CD4-positive, CD25-positive, alpha-beta regulatory T cell (primary cell): ENCODE measurements at places on chromosomes 6 and 20. TPM values are rescaled to one million over a fixed set of nuclear protein-coding genes. Genes with fewer than 3 reads are reported as not detected.

The CCNC gene
- 32.3 TPM for total RNA-seq

DNA sequence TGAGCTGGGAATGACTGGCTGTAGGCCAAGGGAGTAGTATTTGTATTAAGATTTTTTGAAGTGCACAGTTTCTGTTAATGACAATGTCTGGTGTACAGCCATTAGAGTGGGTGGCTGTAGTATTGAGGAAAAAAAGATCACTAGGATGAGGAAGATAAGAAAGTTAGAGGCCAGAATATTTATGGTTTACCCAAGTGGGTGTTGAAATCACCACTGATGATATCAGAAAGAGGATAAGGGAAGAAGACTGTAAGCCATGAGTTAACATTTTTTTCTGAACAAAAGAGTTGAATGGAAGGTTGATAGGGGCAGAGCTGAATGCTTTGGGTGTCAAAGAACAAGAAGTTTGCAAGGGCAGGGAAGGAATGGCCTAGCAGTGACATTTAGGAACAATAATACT, 104.7 kb downstream of the PRDM13 start:
- no peak overlapping the region for H3K27ac ChIP-seq
- H3K4me1 ChIP-seq = no peaks in the 10 kb centered on the region
- H3K27me3 ChIP-seq = no peaks in the 10 kb centered on the region
- no peak overlapping the region for H3K4me3 ChIP-seq
- no peak for DNase-seq

DNA sequence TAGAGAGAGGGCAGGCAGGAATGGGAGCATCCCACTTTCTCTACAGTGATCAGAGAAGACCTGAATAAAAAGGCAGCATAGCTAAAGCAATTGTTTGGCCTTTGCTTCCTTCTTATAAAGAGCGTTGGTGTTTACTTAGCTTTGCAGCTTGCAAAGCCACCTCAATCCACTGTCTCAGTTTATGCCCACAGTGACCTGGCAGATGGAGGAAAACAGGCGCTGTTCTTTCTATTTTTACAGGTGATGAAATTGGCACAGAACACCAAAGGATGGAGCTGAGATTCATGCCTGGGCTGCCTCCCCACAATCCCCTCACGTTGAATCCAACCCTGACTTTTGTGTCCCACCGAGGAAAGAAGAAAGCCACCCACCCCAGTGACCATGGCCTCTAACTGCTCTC, 130.5 kb downstream of the TTLL2 start:
- no peak overlapping the region for H3K27ac ChIP-seq
- no peaks in the 10 kb centered on the region for H3K4me1 ChIP-seq
- H3K36me3 ChIP-seq = no peaks in the 10 kb centered on the region
- H3K27me3 ChIP-seq = peaks cover 3% of the 10 kb centered on the region

GRCh38 chr6:139194740-139195139, 59.9 kb downstream of the HECA start:
- no peaks in the 10 kb centered on the region for H3K36me3 ChIP-seq
- H3K27me3 ChIP-seq = no peaks in the 10 kb centered on the region
- no peak overlapping the region for H3K4me3 ChIP-seq
- no peak for DNase-seq
